AG04450 (cell line): ENCODE measurements at places on chromosomes 3 and 15. TPM values are rescaled to one million over a fixed set of nuclear protein-coding genes. Genes with fewer than 3 reads are reported as not detected.

DNA sequence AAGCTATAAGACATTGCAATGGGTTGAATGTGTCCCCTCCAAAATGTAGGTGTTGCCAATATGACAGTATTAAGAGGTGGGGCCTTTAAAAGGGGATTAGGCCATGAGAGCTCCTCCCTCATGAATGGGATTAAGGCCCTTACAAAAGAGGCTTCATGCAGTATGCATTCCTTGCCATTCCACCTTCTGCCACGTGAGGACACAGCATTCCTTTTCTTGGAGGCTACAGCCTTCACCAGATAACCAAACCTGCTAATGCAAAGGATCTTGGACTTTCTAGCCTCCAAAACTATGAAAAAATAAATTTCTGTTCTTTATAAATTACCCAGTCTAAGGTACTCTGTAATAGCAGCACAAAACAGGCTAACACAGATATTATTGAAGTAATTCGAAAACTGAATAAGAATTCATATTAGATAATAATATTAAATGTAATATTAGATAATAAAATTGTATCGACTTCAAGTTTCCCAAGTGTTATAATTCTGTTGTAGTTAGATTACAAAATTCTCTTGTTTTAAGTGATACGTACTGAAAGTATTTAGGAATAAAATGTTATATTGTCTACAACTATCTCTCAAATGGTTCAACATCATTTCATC is 29.4 kb upstream of the ATP8B4 start:
- peak; percentile 37 for DNase-seq

DNA sequence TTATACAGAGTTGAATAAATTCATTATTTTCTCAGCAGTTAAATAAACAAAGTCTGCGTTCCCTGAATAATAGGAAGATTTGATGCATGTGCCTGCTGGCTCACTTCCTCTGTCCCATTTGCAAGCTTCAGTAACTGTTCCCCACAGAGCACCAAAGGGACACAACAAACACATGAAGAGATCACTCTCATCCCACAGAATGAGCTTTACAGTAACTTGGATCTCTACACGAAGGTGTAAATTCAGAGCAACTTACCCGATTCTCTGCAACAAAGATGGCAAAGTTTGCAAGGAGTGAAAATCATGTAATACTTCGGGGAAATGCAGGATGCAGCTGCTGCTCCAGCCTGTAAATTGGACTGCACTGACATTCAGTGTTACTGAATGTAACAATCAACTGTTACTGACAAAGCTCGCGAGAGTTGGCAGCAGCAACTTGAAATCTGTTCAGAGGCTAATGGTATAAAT is at the start of gene BCHE:
Gene BCHE (minus strand): TSS at position 366 of the 468 bp plus-strand sequence. CDS start 6,390 bp downstream, outside the sequence.
- peak; percentile 42 for DNase-seq

DNA sequence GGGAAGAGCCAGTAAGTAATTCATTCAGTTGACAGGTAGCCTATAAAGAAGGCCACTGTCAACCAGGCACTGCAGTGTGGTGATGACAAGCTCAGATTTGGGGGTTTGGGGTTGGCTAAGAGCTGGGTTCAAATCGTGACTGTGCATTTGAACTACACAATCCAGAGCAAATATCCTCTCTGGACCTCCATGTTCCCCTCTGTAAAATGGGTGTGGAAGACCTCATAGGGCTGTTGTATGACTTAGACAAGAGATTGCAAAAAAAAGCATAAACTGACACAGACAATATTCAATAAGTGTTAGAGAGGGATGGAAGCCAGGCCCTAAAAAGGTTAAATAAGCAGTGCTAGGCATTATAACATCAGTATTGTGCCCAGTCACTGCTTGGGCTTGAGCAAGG is 59.7 kb upstream of the CTDSPL start:
- DNase-seq = no peak

Gene CORO2B
- 16.1 and 22.0 TPM in 2 replicates for polyA plus RNA-seq

GRCh38 chr15:44058126-44058525 is 136.9 kb downstream of the FRMD5 start:
- DNase-seq = no peak

GRCh38 chr15:41695750-41696436 is 35.7 kb downstream of the MGA start:
- DNase-seq = peak; percentile 16

Gene GOLGA6D
- polyA plus RNA-seq = not detected in 2 replicates

- no peak for DNase-seq
These were observed at the start of gene ACTRT3 for GRCh38 chr3:169769287-169770181. Gene ACTRT3 (minus strand): TSS chr3:169769561. CDS start chr3:169769520, 41 bp downstream.

DNA sequence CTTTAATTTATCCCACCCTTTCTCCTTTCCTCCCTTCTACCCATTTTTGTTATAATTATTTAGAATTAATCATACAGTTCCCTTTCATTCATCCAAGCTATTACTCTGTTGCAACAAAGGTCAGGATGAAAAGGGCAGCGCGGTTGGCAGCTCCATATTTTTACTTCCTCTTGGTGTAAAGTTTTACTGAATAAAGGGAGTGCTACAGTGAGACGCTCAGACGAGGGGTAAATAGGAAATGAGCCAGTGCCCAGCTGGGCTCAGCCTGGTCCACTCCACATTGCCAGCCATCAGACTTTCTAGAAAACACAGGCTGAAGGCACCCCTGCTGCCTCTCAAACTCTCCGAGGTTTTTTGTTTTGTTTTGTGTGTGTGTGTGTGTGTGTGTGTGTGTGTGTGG is 21.9 kb upstream of the ZBTB38 start:
- DNase-seq = no peak

Gene CD200R1
- not detected in 2 replicates for polyA plus RNA-seq

- no peak for DNase-seq
These were observed 239.7 kb upstream of the BHLHE40 start for GRCh38 chr3:4739289-4740236.

- DNase-seq = no peak
These were observed 11.6 kb downstream of the GALNT15 start for GRCh38 chr3:16186086-16186485.

Gene REC114
- not detected in 2 replicates for polyA plus RNA-seq

- no peak for DNase-seq
These were observed 68.4 kb upstream of the NR2F2 start for GRCh38 chr15:96262097-96262496.

- DNase-seq = no peak
These were observed 222.7 kb upstream of the NAALADL2 start for GRCh38 chr3:174636451-174636850.

DNA sequence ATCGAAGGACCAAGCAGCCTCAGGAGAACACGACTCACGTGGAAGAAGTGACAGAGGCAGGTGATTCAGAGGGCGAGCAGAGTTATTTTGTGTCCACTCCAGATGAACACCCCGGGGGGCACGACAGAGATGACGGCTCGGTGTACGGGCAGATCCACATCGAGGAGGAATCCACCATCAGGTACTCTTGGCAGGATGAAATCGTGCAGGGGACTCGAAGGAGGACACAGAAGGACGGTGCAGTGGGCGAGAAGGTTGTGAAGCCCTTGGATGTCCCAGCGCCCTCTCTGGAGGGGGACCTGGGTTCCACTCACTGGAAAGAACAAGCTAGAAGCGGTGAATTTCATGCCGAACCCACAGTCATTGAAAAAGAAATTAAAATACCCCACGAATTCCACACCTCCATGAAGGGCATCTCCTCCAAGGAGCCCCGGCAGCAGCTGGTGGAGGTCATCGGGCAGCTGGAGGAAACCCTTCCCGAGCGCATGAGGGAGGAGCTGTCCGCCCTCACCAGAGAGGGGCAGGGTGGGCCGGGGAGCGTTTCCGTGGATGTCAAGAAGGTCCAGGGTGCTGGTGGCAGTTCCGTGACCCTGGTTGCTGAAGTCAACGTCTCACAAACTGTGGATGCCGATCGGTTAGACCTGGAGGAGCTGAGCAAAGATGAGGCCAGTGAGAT is 26.0 kb downstream of the SYNM start:
- no peak for DNase-seq

Gene SERPINI2
- not detected in 2 replicates for polyA plus RNA-seq

- no peak for DNase-seq
These were observed 172.7 kb upstream of the TRIM42 start for GRCh38 chr3:140505213-140505612.

- DNase-seq = no peak
These were observed 807.2 kb upstream of the CFAP20DC start for GRCh38 chr3:59856934-59857460.

- DNase-seq = no peak
These were observed 35.9 kb downstream of the CD47 start for GRCh38 chr3:108054935-108055334.

Gene SPINT1
- polyA plus RNA-seq = 0.87 and 0.94 TPM in 2 replicates

Gene C2CD4B
- not detected in 2 replicates for polyA plus RNA-seq

GRCh38 chr15:96340598-96341512 is 10.4 kb downstream of the NR2F2 start:
- no peak for DNase-seq

Gene FEZF2
- polyA plus RNA-seq = not detected in 2 replicates

- no peak for DNase-seq
These were observed 57.7 kb downstream of the IL16 start for GRCh38 chr15:81254277-81254915.

- peak; percentile 75 for DNase-seq
These were observed 99.3 kb downstream of the BDH1 start for GRCh38 chr3:197456261-197457091.

Gene PRICKLE2
- 14.2 and 14.7 TPM in 2 replicates for polyA plus RNA-seq

DNA sequence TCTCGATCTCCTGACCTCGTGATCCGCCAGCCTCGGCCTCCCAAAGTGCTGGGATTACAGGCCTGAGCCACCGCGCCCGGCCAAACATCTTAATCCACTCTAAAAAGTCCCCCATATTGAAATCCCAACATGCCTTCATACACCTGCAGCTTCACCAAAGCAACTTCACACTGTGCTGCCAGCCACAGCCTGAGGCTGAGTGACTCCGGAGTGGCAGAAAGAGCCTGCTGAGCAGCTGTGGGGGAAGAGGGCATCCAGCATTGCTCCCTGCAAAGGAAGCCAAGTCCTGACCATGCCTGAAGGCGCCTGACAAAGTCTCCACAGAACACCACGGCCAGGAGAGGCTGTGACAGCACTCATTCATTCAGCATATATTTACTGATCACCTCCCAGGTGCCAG is 21.6 kb upstream of the VGLL4 start:
- no peak for DNase-seq

Gene EIF1B
- 35.9 and 46.7 TPM in 2 replicates for polyA plus RNA-seq

DNA sequence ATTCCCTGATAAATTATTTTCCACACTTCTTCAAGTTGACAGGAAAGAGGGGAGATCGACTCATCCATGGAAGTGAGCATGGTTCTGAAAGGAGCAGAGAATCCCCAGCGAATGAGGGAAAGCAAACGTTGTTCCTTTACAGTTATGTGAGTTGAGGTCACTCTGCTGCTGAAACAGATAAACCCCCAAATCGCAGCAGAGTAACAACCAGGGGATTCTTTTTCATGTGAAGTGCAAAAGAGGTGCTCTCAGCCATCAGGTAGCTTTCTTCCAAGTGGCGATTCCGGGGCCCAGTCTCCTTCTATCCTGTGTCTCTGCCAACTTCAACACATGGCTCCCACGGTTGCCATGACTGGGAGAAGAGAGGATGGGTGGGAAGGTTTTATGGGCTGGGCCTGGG is 28.2 kb downstream of the MEX3B start:
- DNase-seq = no peak

Gene LINGO1
- not detected in 2 replicates for polyA plus RNA-seq

Gene COLQ
- polyA plus RNA-seq = 0.91 and 0.95 TPM in 2 replicates

DNA sequence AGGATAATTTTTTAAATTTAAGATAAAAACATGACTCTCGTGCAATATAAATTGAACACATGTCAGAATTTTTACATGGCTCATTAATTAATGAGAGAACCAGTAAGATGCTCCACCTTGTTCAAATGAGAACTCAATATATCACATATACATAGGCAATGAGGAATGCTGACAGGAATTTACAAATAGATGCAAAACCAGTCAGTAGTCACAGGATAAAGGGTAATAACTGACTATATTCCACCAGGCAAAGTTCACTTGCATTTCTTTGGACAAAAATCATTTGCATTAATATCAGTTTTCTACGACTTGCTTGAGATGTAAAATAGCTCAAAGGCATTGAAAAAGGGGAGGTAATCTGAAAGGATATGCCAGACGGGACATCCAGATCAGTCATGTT is 139.4 kb downstream of the STAC start:
- DNase-seq = no peak

- no peak for DNase-seq
These were observed 113.8 kb downstream of the PPM1L start for GRCh38 chr3:160869825-160870224.

Gene PARP14
- polyA plus RNA-seq = 23.5 and 29.3 TPM in 2 replicates

DNA sequence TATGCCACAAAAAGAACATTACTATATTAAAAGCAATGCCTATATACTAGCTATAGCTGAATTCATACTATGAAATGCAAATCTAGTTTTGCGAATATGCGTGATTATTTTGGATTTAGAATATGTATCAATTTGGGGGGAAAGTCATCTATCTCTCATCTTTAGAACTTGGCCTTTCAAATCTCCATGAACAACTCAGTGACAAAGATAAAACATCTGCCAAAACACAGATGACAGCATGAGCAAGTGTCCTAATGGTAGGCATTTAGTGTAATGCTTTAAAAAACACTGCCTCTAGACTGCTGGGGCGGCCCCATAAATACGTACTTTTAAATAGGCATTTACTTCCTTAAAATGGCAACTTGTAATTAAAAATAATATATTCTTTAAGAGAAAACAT is 2.7 kb downstream of the CD47 start:
- DNase-seq = no peak

DNA sequence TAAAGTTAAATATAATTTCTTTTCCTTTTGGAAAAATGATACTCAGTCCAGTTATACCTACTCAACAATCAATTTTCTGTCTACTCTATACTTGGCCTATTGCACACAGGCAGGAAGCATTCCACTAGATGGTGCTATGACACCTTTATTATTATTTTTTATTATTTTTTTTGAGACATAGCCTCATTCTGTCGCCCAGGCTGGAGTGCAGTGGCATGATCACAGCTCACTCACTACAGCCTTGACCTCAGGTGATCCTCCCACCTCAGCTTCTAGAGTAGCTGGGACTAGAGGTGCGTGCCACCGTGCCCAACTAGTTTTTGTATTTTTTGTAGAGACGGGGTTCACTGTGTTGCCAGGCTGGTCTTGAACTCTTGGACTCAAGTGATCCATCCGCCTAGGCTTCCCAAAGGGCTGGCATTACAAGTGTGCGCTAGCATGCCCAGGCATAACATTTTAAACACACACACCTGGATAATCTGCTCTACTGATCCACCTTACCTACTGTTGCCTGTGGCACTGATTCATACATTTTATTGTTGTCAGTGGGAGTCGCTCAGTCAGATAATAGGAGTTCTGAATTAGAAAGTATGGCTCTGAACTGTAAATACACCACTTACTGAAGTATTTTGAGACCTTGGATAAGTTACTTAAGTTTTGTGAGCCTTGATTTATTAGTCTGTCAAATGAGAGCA is 56.2 kb downstream of the EIF3J start:
- no peak for DNase-seq

- DNase-seq = no peak
These were observed 92.1 kb upstream of the TSPAN3 start for GRCh38 chr15:77162872-77163633.

Gene ATP6V1A
- polyA plus RNA-seq = 64.4 and 83.0 TPM in 2 replicates

DNA sequence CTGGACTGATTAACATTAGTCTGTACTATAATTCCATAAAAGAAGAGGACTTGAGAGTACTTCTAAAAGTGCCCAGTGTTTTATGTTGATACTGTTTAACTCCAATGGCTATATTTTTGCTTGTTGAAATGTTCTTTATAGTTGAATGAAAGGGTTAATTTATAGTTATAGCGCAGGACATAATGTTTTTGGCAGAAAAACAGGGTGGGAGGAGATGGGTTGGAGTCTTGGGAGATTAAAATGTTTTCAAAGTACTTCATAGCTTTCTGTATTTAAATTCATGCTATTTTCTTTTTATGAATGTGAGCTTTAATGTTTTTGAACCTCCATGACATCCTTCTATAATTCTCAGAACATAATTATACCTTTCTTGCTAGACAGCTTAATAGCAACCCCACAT is 108.2 kb downstream of the CNTN3 start:
- DNase-seq = no peak

Gene NMNAT3
- polyA plus RNA-seq = 0.22 TPM in 2 replicates

GRCh38 chr3:65079560-65079959 is 391.8 kb upstream of the ADAMTS9 start:
- DNase-seq = no peak
